ENCODE measurements at places on chromosomes 1 and 21. TPM values are rescaled to one million over a fixed set of nuclear protein-coding genes. Genes with fewer than 3 reads are reported as not detected.
A peak's percentile ranks its signal among the peaks of the same experiment; 100 is the strongest.

DNA sequence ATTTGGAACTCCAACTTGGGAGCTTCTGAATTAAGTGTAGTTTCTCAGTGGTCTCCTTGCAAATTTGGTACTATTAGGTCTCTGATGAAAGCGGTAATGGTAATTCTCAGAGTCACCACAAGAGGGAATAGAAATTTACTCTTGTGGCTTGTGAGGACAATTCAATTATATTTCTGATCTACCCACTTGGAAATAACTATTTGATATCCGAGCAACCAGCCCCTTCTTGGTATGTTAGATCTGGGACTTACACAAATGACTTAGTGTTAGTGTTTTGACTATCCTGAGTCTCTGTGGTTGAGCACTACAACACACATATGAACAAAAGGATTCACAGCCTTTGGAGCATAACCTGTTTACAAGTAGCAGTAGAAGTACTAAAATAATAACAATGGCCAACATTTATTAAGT lies 68.1 kb downstream of the RPS6KA1 start:
- H3K36me3 ChIP-seq = no peaks in the 10 kb centered on the region
- DNase-seq = peak; percentile 50
- H3K4me1 ChIP-seq = peaks cover 3% of the 10 kb centered on the region
- H3K27ac ChIP-seq = no peak overlapping the region

SGIP1 gene
- total RNA-seq = 0.57 TPM

BCAN gene
- 0.24 TPM for total RNA-seq

DNA sequence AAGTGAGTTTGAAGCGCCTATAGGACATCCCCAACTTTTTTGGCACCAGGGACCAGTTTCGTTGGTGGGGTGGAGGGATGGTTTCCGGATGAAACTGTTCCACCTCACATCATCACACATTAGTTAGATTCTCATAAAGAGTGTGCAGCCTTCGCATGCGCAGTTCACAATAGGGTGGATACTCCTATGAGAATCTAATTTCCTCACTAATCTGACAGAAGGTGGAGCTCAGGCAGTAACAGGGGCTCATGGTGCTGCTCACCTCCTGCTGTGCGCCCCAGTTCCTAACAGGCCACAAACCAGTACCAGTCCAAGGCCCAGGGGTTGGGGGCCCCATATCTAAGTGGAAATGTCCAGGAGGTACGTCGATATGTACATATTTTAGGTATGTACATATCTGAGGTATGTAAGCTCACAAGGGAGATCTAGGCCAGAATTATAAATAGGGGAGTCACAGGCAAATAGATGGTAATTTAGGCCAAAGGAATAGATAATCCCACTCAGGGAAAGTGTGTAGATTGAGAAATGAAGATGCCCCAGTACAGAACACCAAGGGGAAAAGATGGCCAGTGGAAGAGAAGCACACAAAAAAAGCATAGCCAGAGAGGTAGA lies 27.5 kb upstream of the RASAL2 start:
- no peak for DNase-seq
- no peaks in the 10 kb centered on the region for H3K4me1 ChIP-seq
- no peaks in the 10 kb centered on the region for H3K36me3 ChIP-seq
- H3K27me3 ChIP-seq = no peaks in the 10 kb centered on the region
- no peak overlapping the region for H3K4me3 ChIP-seq

DHX9 gene
- 214 TPM for total RNA-seq

- H3K4me1 ChIP-seq = peaks cover 29% of the 10 kb centered on the region
- peak overlapping the region; percentile 69 for H3K27ac ChIP-seq
- no peak for DNase-seq
- peak overlapping the region; percentile 68 for H3K4me3 ChIP-seq
These were observed 879 bp downstream of the CPTP start for GRCh38 chr1:1325288-1326074.

C1QA gene
- total RNA-seq = 153 TPM

DHCR24 gene
- 14.2 TPM for total RNA-seq

- no peak overlapping the region for H3K27ac ChIP-seq
- no peaks in the 10 kb centered on the region for H3K27me3 ChIP-seq
- peaks cover 4% of the 10 kb centered on the region for H3K36me3 ChIP-seq
- no peak overlapping the region for H3K4me3 ChIP-seq
These were observed 45.0 kb downstream of the NPHP4 start for GRCh38 chr1:5947071-5947821.

DNA sequence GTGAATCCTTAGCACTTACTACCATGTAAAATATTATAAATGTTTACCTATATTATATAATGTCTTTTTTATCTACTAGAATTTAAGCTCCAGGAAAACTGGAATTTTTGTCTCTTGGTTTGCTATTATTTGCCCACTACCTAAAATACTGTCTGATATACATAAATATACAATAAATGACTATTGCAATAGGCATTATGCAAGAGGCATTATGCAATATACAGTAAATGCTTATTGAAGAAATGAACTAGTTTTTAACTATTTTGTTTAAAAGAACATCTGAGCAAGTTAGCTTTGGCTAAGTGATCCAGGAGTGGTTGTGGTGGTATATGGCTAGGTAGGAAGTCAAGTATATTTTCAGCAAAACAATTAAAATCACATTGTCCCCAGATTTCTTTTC lies 640.2 kb upstream of the PKN2 start:
- no peak overlapping the region for H3K4me3 ChIP-seq
- H3K36me3 ChIP-seq = no peaks in the 10 kb centered on the region
- H3K27me3 ChIP-seq = no peaks in the 10 kb centered on the region
- H3K4me1 ChIP-seq = no peaks in the 10 kb centered on the region

- H3K27me3 ChIP-seq = no peaks in the 10 kb centered on the region
- DNase-seq = no peak
- no peak overlapping the region for H3K27ac ChIP-seq
- no peaks in the 10 kb centered on the region for H3K4me1 ChIP-seq
- H3K36me3 ChIP-seq = no peaks in the 10 kb centered on the region
These were observed 56.0 kb upstream of the EDARADD start for GRCh38 chr1:236338096-236338495.

DNA sequence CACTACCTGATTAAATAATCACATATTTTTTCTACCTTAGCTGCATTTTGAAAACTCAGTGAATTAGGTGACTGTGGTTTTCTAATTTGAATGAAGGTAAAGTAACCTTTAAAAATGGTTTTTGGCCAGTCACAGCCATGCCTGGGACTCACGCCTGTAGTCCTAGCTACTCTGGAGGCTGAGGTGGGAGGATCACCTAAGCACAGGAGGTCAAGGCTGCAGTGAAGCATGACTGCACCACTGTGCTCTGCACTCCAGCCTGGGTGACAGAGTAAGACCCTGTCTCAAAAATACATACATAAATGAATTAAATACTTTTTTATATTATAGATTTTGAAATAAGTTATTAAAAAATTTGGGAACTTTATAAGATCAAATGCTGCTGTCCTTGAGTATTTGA lies 5.7 kb downstream of the CNST start:
- no peak for DNase-seq
- no peak overlapping the region for H3K4me3 ChIP-seq
- no peaks in the 10 kb centered on the region for H3K36me3 ChIP-seq
- H3K27ac ChIP-seq = no peak overlapping the region
- H3K4me1 ChIP-seq = peaks cover 29% of the 10 kb centered on the region

- no peaks in the 10 kb centered on the region for H3K4me1 ChIP-seq
- no peak overlapping the region for H3K4me3 ChIP-seq
- H3K27me3 ChIP-seq = no peaks in the 10 kb centered on the region
- H3K27ac ChIP-seq = no peak overlapping the region
- DNase-seq = no peak
- no peaks in the 10 kb centered on the region for H3K36me3 ChIP-seq
These were observed 662.5 kb downstream of the PLA2G4A start for GRCh38 chr1:187491082-187491720.

EFHD2 gene
- 36.3 TPM for total RNA-seq

MROH9 gene
- 0.05 TPM for total RNA-seq

KCNT2 gene
- total RNA-seq = 0.85 TPM

GRCh38 chr1:219566951-219567947 lies 45.7 kb downstream of the ZC3H11B start:
- no peak overlapping the region for H3K27ac ChIP-seq
- H3K36me3 ChIP-seq = no peaks in the 10 kb centered on the region
- H3K4me1 ChIP-seq = no peaks in the 10 kb centered on the region
- no peak overlapping the region for H3K4me3 ChIP-seq
- no peaks in the 10 kb centered on the region for H3K27me3 ChIP-seq

PLPPR5 gene
- total RNA-seq = 0.09 TPM

DNA sequence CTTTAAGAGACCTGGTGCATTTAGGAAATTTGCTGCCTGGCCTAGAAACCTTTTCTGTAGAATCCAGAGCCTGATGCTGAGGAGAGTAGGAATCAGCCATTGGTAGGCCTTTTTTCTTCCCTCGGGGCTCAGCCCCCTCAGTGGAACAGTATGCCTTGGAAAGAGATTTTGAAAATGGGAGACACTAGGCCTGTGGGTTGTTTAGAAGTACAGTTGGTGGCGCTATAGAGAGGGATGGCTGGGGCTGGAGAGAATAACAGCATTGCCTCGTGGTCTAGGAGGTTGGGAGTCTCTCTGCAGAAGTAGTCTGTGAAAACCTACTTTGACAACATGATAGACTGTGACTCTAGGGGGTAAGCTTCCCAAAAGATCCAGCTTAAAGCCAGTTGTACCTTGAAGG lies 8.2 kb downstream of the KIF2C start:
- no peak overlapping the region for H3K27ac ChIP-seq
- no peak overlapping the region for H3K4me3 ChIP-seq
- H3K4me1 ChIP-seq = no peaks in the 10 kb centered on the region
- no peaks in the 10 kb centered on the region for H3K27me3 ChIP-seq

DNA sequence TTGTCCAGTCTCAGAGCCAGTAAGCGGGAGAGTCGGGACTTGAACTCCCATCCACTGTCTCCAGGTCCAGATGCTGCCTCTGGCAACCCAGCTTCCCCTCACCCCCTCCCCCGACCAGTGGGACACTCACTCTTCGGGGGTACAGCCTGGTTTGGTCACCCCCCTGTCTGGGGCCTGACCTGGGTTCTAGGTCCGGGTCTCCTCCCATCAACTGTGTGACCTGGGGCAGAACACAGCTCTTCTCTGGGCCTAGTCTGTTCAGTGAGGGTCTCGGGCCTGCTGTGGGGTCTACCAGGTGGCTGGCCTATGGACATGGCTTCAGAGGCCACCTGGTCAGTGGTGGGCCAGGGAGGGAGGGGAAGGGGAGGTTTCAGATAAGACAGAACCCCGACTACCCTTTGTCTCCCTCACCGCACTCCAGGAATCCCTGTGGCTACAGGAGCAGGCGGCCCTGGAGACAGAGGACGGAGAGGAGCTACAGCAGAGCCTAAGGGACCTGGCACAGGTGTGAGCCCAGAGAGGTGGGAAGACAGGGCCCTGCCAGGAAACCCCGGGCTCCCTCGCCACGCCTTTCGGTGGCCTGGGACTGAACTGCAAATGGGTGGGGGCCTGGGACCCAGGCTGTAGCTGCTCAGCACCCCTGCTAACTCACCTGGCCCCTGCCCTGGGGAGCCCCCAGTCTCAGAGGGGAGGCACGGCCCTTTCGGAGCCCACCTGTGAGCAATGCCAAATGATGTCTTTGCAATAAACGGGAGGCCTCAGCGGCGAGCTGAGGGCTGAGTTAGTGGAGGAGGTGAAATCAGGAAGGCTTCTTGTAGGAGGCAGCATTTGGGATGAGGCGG lies 4.1 kb upstream of the NBPF3 start:
- H3K27ac ChIP-seq = no peak overlapping the region
- no peak for DNase-seq
- no peaks in the 10 kb centered on the region for H3K36me3 ChIP-seq
- no peak overlapping the region for H3K4me3 ChIP-seq
- peaks cover 11% of the 10 kb centered on the region for H3K4me1 ChIP-seq

SLC45A1 gene
- 0.09 TPM for total RNA-seq

MSH4 gene
- total RNA-seq = 0.19 TPM

DNA sequence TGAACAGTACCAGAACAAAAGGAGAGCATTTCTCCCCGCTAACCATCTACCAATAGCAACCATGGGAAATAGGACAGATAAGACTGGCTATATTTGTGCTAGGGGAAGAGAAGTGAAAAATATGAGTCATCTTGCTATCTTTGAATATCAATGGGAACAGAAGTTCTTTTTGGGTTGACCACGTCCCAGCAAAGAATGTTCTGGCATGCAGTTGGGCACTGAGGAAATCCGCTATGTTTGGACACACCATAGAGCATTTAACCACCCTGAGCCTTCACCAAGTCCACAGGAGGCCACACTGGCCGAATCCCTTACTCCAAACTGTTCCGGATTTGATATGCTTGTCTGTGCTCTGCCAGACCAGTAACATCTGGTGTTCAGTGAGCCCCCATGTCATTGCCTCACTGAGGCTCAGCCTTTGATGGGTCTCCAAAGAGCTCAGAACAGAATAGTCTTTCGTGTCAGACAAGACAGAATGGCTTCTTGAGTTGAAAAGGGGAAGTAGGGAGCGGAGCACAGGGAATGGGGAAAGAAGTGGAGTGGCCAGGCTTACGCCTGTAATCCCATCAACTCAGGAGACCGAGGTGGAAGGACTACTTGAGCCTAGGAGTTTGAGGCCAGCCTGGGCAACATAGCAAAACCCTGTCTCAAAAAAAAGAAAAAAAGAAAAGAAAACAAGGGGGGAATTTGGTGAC lies 81.4 kb downstream of the SMYD2 start:
- no peaks in the 10 kb centered on the region for H3K4me1 ChIP-seq
- H3K36me3 ChIP-seq = no peaks in the 10 kb centered on the region
- no peaks in the 10 kb centered on the region for H3K27me3 ChIP-seq
- no peak overlapping the region for H3K4me3 ChIP-seq
- no peak overlapping the region for H3K27ac ChIP-seq
- no peak for DNase-seq

NMNAT2 gene
- 0.28 TPM for total RNA-seq

GRCh38 chr1:240917976-240918375 lies 306.0 kb upstream of the GREM2 start:
- DNase-seq = no peak
- no peaks in the 10 kb centered on the region for H3K4me1 ChIP-seq
- H3K27ac ChIP-seq = no peak overlapping the region
- no peaks in the 10 kb centered on the region for H3K36me3 ChIP-seq
- H3K4me3 ChIP-seq = no peak overlapping the region

DNA sequence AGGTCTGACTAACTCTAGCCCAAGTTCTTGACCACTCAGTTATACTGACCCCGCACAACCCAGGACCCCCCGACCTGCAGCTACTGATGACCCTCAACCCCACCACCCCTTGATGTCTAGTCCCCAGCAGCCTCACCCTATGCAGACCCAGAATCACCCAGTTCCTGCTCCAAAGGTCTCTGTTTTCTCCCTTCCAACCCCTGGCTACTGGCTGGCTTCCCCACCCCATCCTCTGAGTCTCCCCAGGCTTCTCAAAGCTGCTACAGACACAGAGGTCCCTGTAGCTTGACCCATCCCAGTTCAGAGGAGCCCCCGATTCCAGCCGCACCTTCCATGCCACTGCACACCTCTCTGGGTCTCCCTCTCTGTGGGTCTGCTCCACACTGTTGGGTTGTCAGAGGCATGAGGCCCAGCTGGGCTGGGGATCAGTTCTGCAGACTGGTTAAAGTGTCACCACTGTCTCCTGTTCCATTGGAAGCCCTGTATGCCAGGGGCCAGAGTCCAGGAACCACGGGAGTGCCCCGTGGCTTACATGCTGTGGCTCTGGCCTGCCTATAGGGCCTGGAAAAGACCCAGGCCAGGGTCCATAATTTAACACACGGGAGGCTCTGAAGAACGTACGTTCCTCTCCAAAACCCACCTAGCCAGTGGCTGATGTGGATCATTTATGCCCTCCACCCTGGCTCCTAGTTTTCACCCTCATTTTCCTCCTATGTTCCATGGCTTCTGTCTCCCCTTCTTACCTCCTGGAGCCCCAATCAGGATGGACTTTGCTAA lies 497 bp downstream of the PKLR start:
- H3K4me1 ChIP-seq = no peaks in the 10 kb centered on the region
- H3K4me3 ChIP-seq = no peak overlapping the region
- no peak overlapping the region for H3K27ac ChIP-seq

All from thymus (tissue), 14 donors.